ENCODE measurements at places on chromosomes 7 and 10.
A peak's percentile ranks its signal among the peaks of the same experiment; 100 is the strongest.

DNA sequence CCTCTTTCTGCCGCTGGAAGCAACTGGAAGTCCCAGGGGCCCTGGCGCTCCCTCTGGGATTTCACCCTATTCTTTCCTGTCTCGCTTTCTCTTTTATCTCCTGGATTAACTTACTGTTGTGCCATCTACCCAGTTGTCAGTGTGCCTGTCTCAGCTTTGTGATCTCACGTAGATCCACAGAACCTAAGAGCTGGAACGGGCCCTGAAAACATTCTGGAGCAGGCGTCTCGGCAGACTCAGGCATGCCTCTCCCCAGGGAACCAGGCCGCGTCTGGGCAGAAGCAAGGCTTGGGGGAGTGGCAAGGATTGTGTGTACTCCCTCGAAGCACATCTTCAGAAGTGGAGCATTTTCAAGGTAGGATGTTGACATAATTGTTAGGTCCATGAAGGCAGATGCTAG lies 87.2 kb downstream of the KCNMA1 start:
- no peak for DNase-seq

DNA sequence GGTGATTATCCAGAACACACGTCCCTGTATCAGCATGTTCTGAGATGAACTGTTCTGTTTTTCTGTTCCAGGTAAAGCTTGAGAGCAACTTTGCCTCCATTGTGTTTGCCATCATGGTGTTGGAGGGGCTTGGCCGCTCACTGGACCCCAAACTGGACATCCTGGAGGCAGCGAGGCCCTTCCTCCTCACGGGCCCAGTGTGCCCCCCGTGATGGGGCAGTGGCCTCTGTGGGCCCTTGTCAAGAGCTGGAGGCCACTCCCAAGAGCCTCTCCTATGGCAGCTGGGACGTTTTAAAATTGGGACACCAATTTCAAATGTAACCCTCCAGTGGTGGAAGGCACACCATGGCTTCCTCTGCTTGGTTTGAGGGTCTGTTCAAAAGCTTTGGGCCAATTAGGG lies 1.9 kb upstream of the NDUFB2 start:
- DNase-seq, result no peak

DNA sequence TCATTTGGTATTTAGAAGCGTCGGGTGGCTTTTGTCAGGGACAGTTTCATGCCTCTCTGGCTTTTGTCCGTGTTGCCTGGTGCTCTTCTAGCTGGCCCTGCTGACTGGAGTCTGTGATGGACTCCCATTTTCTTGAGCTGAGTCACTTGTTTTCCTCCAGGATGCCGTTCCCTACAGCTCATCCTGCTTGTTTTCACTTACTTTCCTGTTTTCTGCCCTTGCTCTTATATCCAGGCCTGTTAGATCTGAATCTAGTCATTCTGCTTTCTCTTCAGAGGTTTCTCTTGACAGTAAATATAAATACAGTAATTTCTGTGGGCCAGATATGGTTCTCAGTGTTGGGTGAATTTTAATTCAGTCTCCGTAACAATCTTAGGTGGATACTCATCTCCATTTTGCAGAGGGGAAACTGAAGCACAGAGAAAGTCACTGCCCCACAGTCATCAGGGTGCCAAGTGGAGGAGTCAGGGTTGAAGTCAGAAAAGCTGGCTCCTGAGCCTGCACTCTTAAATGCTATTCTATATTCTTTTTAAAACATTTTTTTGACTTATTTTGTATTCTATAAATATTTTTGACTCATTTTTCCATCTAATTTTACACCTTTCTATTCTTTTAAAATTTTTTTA lies 85.4 kb downstream of the CCNY start:
- DNase-seq, result no peak

DNA sequence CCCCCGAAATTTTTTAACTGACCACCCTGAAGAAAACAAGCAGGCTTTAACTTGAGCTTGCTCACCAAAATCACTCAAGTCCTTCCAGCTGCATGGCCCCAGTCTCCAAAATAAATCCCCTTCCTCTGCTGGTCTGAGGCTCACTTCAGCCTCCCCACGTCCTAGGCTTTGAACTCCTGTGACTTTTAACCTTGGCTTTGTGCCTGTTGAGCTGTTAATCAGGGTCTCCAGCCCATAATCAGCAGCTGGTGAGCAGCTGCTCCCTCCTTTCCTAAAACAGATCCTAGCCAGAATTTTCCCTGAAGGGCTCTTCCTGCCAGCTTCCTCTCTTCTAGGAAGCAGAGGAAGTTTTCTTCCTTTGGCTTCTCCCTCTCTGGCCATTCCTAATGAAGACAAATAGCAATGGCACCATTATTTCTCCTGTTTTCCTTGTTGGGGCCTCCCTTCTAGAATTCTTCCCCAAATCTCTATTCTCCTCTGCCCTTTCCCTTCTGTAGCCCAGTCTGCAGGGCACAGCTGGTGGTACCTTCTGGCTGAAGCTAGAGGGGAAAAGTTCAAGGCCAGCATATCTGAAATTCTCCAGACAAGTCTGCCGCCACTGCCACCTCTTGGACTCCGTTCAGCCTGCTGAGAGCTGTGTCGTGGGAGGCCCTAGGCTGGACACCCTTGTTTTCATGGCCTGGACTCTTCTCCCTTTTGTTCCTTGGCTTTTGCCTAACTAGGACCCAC lies 152.1 kb downstream of the NOC3L start:
- peak; percentile 81 for DNase-seq

GRCh38 chr10:119505588-119506315 lies 36.8 kb downstream of the RGS10 start:
- DNase-seq, result no peak

DNA sequence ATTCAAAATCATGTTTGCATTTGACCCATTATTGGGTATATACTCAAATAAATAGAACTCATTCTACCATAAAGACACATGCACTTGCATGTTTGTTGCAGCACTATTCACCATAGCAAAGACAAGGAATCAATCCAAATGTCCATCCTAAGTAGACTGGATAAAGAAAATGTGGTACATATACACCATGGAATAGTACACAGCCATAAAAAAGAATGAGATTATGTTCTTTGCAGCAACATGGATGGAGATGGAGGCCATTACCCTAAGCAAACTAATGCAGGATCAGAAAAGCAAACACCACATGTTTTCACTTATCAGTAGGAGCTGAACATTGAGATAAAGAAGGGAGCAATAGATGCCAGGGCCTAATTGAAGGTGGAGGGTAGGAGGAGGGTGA lies 12.0 kb upstream of the HHEX start:
- no peak for DNase-seq

- DNase-seq, result peak; percentile 79
These were observed 54.7 kb upstream of the STEAP4 start for GRCh38 chr7:88361357-88361756.

- DNase-seq, result no peak
These were observed 335.0 kb upstream of the GLI3 start for GRCh38 chr7:42572056-42572455.

- DNase-seq, result peak; percentile 86
These were observed 787.0 kb upstream of the C7orf33 start for GRCh38 chr7:147803606-147804005.

- DNase-seq, result no peak
These were observed 108.1 kb downstream of the GNAT3 start for GRCh38 chr7:80403686-80404241.

DNA sequence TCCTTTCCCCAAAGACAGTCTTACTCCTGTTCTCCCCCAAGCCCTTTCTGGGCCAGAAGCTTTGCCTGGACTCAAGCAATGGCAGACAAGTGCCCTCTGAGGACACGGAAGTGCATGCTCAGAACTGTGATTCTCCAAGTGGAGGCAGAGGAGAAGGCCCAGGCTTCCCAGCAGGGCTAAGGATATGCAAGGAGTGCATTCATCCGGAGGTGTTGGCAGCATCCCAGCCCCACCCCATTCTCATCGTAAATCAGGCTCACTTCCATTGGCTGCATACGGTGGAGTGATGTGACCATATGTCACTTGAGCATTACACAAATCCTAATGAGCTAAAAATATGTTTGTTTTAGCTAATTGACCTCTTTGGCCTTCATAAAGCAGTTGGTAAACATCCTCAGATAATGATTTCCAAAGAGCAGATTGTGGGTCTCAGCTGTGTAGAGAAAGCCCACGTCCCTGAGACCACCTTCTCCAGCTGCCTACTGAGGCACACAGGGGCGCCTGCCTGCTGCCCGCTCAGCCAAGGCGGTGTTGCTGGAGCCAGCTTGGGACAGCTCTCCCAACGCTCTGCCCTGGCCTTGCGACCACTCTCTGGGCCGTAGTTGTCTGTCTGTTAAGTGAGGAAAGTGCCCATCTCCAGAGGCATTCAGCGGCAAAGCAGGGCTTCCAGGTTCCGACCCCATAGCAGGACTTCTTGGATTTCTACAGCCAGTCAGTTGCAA lies 1.4 kb upstream of the RBP3 start:
- peak; percentile 97 for DNase-seq

DNA sequence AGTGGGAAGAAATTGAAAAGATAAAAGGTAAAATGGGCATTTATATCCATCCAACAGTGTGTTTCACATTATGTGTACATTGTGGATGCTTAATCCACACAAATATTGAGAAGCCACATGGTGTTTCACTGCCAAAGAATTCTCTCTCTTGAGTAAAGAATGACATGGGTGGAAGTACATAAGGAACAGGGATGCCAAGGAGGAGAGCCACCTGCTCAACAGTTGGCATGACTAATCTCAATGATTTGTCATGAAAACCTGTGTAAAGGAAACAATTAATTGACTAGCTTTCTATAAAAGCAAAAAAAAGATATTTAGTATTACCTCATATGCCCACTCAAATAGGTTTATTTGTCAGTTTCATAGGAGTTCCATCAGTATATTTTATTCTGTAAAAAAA lies 43.1 kb downstream of the MAGI2 start:
- no peak for DNase-seq

DNA sequence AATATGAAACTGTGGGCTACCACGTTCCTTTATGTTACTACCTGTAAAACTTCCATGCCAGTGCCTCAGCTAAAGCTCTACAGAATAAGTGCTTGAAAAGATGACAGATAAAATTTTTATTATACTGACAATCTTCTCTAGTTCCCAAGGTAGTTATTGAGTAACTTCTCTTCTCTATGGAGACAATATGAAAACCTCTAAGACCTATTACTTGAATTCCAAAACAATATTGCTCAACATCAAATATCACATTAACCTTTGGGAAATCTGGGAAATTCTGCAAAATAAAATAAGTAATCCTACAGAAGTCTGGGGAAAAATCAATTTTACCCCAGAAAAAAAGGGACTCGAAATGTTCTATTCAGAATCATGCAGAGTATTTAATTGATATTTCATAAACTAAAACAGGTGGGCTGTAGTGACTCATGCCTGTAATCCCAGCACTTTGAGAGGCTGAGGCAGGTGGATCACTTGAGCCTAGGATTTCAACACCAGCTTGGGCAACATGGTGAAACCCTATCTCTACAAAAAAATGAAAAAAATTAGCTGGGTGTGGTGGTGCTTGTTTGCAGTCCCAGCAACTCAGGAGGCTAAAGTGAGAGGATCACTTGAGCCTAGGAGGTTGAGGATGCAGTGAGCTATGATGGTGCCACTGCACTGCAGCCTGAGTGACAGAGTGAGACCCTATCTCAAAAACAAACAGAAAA lies 23.8 kb upstream of the ANK3 start:
- DNase-seq, result no peak

DNA sequence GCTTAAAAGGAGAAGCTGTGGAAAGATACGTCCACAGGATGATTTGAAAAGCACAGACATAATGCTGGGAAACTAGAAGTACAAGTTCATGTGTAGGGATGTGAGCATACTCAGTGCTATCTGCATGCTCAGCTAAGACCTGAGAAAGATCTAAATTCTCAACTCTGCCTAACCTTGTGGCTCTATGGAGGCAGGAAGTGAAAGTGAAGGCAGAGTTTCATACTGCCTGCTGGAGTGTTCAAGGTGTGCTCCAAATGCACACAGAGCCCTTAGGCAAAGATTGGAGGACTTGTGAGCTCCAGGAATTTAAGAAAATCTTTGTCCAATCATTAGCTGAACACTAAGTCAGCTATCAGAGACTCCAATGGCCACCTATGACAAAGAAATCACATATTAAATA lies 190.9 kb downstream of the RNLS start:
- DNase-seq, result no peak

DNA sequence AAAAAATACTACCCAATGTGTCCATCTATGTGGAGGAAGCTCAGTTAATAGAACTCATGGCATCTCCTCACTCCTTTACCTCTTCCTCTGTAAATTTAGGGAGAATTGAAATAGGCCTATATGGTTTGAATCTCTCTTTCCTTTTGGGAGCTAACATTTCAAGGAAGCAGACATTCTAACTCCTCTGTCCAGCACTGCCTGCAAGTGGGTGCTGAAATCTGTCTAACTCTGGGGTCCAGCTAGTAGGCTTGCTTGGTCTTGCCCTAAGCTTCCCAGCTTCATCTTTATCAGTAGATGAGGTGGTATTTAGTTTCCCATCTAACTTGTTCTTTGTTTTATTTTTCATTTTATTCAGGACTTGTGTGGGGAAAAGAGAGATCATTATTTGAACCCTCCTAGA lies 23.2 kb downstream of the CYCS start:
- no peak for DNase-seq

GRCh38 chr7:37918526-37918925 lies 1.9 kb upstream of the SFRP4 start:
- DNase-seq, result no peak

DNA sequence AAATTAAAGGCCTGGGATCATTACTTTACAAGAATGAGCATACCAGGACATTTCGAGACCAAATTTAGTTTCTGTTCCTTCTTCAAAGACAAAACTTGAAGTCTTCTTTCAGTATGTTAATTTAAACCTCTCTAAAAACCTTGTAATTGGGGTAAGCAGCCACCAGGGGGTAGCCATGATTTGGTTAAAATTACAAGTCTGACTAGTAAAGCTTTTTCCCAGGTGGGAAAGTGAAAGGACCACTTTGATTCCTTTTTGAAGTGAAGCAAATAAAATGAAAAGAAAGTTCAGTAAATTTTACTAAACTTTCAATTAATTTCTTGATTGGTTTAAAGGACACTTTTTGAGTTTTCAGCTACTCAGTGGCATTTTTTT lies 294.3 kb downstream of the BBS9 start:
- peak; percentile 22 for DNase-seq

- no peak for DNase-seq
These were observed 117.9 kb downstream of the SND1 start for GRCh38 chr7:127769696-127770400.

GRCh38 chr7:117951691-117952280 lies 78.5 kb upstream of the CTTNBP2 start:
- DNase-seq, result no peak

GRCh38 chr7:29345590-29345989 lies 151.0 kb downstream of the CHN2 start:
- DNase-seq, result peak; percentile 70

DNA sequence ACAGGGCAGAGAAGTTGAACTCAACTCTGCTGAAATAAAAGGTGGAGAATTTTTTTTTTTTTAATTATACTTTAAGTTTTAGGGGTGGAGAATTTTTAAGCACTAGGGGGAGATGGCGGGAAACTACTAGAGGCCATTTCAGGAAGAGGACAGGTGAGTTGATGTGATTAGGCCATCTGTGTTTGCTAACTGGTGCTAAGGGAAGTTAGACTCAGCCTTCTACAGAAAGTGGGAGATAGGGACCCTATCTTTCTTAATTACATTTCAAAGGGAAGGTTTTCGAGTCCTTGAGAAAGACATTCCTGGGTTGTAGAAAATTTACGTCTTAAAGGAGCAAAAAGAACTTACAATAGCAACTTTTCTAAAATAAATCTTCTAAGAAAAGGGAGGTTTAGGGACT lies 124.8 kb downstream of the LHFPL3 start:
- no peak for DNase-seq

GRCh38 chr7:18320971-18321567 lies 174.5 kb upstream of the HDAC9 start:
- DNase-seq, result peak; percentile 75

Measured in NCI-H82 (cell line).